ENCODE measurements at places on chromosomes 13 and 19.

- DNase-seq: no peak
These were observed 16.0 kb downstream of the ZNF44 start for GRCh38 chr19:12278713-12279112.

DNA sequence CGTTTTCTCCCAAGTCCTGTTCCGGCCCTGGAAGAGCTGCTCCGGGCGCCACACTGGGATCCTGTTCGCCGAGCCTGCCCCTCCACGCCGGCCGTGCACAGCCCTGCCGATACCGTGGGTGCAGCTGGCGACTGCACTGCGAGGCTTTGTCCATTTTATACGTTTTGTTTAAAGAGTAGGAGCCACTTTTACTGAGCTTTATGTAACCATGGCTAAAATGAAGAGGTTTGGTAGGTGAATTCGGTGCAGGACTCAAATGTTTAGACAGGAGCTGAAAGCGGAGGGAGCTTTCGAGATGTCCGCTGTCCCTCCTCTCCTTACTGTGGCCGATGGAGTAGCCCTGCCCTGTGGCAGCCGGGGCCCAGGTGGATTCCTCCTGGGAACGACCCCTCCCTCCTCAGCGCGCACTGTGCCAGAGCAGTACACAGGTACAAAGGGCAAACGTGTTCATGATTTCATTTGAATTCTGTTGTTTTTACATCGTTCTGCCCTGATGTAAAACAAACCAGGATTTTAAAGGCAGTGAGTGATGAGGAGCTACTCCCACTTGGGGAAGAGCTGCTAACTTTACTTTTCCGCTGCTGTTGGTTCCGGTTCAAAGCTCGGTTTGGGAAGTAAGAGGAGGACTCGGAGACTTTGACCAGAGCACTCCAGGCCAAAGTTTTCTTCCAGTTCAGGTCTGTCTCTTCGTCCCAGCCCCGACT, 1.7 kb downstream of the COL4A2 start:
- no peak for DNase-seq

GRCh38 chr19:5948752-5949564, 29.0 kb downstream of the RANBP3 start:
- DNase-seq: no peak

DNA sequence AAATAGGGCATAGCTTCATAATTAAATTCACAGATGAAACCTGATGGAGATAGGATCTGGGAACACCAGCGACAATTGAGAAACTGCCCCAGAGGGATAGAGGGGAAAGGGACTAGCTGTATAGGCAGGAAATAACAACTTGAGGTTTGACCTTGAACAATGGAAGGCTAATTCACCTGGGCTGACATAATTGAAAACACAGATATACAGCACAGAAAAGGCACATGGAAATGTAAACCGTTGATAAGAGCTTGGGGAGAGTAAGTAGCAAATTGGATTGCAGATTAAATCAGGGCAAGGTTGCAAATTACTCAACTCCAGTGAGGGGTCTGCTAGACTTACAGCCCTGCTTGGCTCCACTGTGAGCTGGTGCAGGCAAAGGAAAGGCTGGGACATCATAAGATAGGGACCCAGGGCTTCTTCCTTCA, 246.7 kb downstream of the DLEU7 start:
- no peak for DNase-seq

DNA sequence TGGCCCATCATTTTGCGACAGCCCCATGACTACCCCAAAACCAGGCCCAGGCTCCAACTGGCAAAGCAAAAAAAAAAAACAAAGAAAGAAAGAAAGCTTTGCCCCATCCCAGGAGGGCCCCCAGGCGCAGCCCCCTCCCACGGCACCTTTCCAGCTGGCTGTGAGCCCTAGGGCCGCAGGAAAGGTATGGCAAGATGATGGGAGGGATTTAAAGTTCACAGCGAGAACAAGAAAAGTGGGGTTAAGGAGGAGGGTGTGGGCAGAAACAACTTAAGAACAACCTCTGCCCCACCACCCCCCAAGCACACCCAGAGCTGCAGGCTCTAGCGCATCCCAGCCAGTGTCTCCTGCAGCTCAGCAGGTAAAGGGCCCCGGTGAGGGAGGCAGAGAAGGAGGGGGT, at the start of gene CYP2F1:
Gene CYP2F1, plus strand, starts transcription at position 301 of the 400 bp plus-strand sequence. CDS start 1,757 bp downstream, outside the sequence.
- no peak for DNase-seq

GRCh38 chr13:75873494-75873893, 237.4 kb downstream of the LMO7 start:
- no peak for DNase-seq

DNA sequence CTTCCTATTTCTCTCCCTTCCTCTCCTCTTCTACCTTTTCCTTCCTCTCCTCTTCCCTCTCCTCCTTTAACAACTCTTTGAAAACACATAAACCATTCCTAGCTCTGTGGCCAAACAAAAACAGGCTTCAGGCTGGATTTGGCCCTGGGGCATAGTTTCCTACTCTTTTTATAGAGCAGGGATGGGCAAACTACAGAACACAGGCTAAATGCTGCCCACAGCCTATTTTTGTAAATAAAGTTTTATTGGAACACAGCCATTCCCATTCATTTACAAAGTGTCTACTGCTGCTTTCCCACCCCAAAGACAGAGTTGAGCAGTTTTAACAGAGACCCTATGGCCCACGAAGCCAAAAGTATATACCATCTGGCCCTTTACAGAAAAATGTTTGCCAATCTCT, 35.4 kb downstream of the LHFPL6 start:
- no peak for DNase-seq

DNA sequence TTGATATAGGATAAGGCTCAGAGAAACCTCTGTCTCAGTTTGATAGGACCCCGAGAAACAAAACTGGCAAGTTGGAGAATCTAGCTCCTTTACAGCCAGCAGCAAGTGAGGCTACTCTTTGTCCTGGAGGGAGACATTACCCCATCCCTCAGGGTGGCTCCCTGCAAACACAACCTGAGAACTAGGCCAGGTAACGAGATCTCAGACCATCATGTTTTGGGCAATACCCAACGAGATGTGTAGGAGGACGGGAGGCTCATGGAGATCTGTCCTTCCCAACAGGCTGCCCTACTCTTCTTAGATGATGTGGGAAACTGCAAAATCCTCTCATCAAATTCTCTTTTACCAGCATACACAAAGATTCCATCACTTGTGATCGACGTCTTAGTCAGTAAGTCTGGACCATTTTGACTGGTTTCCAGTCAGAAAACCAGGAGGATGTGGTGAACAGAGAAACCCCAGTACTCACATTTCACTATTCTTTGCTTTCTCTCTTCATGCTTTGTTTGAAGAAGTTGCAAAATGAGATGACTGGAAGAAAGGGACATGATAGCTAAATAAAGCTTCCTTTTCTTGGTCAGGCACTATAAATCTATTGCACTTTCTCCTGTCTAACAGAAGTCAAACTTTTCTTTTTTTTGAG, 6.0 kb upstream of the CTU1 start:
- no peak for DNase-seq

DNA sequence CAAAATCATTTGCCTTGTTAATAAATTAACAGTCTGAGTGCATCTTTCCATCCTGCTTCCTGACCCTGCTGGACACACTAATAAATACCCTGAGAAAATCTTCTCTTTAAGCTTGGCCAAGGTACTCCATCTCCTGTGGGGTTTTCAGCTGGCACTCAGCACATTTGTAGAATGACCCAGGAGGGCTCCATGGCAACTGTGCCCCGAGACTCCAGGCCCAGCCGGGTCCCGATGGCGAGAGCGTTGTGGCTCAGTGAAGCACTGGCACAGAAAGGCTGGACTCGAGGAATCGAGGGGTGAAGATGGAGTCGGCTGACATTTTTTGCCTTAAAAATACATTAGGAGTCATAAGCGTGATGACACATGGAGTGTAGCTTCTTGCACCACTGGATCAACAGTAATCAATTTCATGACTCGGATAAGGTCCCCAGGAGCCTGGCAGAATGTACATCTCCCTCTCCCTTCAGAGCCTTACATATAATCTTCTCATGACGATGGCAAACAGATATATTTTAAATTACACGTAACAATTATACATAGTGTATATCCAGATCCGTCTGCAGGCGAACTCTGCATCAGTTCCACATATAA, 85.4 kb downstream of the SLC7A1 start:
- no peak for DNase-seq

GRCh38 chr13:75811361-75811760, 175.2 kb downstream of the LMO7 start:
- no peak for DNase-seq

DNA sequence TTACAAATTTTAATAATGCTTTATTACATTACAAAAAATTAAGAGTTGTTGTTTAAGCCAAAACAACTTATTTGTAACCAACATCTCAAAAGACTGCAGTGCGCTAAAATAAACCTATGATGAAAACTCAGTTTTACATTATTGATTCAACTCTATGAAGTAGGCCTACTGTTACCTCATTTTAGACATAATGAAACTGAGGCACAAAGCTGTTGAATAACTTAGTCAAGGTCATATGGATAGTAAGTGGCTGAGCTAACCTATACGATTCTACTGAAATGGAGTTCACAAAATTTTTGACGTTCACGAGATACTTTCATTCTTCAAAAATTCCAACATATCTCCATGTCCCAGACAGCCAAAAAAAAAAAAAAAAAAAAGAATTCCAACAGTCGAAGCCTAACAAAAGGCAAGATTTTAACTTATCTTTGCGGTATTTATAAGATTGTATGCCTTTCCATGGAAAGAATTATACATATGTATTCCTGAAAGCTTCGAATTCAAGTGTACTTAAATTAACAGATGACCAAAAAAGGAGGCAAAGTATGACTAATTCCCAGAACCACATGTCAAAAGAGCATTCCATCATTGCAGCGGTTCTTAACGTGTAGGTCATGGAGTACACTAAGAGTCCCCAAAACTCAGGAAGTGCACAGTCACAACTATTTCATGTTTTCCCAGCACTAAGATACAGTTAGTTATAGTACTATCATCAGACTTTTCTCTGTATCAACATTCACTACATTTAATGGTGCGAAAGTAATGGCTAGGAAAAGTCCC, 69.4 kb downstream of the PSPC1 start:
- DNase-seq: peak; percentile 16

GRCh38 chr13:25329706-25330105, 28.3 kb downstream of the NUP58 start:
- no peak for DNase-seq

- no peak for DNase-seq
These were observed at the start of gene COX7A1 for GRCh38 chr19:36152352-36153091. Gene COX7A1 (minus strand): TSS chr19:36152447. CDS start chr19:36152407, 40 bp downstream.

DNA sequence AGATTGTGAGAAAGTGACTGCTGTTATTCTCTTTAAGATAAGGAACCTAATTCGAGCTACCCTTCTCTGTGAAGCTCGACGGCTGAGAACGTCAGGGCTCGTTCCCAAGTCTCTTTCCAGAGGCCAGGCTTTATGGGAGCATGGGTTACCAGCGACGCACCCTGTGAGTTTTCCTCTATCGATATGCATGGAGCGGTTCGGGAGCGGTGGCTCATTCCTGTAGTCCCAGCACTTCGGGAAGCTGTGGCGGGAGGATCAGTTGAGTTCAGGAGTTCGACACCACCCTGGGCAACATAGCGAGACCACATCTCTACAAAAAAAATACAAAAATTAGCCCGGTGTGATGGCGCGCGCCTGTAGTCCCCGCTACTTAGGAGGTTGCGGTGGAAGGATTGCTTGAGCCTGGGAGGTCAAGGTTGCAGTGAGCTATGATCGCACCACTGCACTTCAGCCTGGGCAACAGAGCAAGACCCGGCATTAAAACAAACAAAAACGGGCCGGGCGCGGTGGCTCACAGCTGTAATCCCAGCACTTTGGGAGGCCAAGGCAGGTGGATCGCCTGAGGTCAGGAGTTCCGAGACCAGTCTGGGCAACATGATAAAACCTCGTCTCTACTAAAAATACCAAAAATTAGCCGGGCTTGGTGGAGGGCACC, 681 bp upstream of the ZNF606 start:
- no peak for DNase-seq

DNA sequence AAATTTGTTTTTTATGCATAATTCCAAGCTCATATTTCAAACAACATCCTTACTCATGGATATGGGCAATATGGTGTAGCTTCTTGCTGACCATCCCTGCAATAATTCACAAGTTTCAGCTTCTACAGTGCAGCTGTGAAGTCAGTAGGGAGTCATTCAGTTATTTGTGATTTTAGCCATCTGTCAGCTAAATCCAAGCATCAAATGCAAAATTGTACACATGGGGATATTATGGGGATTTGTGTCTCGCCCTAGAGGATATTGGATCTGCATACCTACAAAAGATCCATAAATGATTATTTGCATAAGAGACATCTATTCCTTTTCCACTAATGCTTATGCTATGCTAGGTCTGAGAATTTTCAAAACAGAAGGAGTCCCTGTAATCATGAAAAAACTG, 217.9 kb upstream of the SLITRK5 start:
- no peak for DNase-seq

GRCh38 chr13:114134111-114134943, 1.9 kb upstream of the RASA3 start:
- no peak for DNase-seq

GRCh38 chr19:28642787-28643683, 569.9 kb downstream of the UQCRFS1 start:
- DNase-seq: no peak

DNA sequence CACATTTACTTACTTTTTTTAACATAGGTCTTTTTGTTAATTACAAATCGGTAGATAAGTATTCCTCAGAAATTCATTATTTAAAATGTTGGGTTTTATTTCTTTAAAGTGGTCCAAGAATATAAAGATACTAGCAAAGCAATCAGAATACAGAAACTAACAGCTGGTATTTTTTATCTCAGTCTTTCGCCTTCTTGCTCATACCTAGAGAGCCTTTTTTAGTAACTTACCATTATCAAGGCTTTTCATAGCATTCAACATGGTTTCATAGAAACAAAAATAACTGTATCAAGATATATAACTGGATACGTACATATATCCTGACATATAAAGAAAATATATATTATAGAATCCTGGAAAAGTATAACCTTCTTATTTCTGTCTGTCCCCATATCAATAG, 227.8 kb upstream of the MIR17HG start:
- DNase-seq: no peak

DNA sequence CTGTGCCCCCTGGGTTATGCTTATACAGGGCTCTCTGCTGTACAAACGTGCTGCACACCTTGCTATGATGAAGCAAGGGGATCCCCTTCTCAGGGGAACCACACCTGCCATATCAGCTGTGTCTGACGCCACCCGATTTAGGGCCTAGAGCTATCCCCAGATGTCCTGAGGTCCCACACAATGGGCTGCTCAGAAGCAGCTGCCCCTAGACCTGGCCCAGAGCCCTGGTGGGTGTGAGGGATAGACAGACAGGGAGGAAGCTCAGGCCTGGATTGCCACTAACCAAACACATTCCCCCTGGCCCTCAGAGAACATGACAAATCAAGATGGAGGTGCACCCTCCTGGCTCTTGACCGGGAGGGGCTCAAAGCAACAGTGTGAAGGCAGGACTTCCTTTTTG, 59.3 kb downstream of the TSHZ3 start:
- no peak for DNase-seq

Data from AG04450 (cell line).